ENCODE measurements at places on chromosomes 6 and 20.

- no peak for DNase-seq
Measured at GRCh38 chr20:32019156-32019510, 8.9 kb downstream of the CCM2L start.

GRCh38 chr6:52514514-52514913 is 62.3 kb downstream of the TRAM2 start:
- DNase-seq: no peak

DNA sequence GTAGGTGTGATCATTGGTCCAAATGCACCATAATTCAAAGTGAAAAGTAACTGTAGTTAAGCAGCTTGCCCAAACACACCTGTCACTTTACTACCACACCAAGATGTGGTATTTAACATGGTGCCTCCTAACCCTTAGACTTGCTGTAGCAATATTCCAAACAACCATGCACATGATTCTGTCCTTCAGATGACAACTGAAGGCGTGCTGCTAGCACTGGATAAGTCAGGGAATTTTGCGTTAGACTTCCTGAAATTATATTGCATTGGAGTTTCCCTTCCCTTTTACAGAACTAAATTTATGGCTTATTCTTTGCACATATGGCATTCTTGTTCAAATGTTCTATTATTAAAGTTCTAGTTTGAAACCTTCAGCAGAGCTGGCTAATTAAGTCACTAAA is 106.2 kb downstream of the ARHGAP18 start:
- no peak for DNase-seq

GRCh38 chr6:159913862-159914564 is 23.2 kb downstream of the MAS1 start:
- DNase-seq: no peak

DNA sequence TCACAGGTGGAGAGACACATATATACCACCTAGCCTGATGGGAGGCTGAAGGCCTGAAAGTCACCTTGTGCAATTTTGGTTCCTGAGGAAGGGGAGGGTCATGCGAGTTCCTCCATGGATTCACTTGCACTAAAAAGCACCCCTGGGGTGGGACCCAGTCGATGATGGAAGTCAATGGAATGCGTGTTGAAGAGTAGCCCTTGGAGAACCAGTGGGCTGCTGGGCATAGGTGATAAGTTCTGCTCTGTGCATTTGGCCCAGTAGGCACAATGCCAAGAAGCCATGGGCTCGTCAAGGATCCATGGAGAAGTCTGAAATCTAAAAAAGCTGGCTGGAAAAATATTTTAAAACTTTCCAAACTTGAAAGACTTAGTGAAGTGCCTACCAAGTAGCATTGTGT is 18.9 kb upstream of the SCRT2 start:
- DNase-seq: no peak

DNA sequence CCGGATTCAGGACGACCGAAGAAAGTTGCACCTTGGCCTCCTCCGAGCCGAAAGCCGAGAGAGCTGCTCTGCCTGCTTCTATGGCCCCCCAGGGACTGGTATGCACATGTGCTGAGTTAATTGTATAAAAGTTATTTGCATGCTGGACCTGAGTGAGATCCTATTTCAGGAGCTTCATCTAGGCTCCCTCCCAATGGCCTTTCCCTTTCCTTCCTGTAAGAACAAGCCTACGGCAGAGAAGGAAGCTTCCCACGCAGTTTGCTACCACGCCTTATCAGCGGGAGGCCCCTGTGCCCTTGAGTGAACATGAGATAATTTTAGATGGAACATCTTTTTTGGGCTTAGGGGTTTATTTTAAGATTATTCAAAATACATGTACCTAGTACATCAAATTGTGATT is 65.9 kb downstream of the RIN2 start:
- no peak for DNase-seq

DNA sequence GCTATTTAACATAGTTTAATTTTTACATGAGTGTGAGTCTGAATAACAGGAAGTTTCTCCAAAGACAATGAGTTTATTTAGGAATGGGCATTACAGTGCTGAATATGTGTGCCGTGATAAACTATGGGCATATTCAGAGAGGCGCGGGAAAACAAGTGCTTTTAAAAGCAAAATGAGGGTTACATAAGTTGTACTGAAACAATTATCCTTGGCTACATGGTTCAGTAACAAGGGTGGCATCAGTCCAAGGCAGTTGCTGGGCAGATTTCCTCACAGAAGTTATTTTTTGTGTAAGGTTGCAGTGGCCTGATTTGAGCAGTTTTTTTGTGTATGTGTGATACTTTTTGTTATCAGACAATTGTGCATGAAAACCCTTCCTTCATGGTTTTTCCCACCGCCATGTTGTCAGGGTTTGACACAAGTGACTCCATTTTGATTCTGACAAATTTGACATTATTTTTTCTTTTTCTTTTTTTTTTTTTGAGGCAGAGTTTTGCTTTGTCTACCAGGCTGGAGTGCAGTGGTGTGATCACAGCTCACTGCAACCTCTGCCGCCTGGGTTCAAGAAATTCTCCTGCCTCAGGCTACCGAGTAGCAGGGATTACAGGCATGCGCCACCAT is 22.3 kb upstream of the PXDC1 start:
- no peak for DNase-seq
